ENCODE measurements at places on chromosomes 16 and 17.

DNA sequence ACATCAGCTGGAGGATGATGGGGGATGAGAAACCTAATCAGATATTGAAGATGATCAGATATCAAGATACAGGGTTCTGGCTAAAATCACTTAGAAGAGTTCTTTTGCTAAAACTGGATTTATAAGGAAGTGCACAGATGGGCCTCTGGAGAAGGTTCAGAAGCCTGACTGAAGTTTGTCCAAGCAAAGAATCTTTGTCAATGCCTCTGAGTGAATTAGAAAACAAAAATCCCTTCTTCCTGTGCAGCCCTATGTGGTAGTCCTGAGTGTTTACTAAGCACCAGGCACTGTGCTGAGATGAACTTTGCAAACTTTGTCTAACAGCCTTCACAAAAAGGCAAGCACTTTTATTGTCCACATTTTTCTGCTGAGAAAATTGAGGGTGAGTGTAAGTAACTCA is 11.4 kb upstream of the CENPV start:
- DNase-seq = no peak

DNA sequence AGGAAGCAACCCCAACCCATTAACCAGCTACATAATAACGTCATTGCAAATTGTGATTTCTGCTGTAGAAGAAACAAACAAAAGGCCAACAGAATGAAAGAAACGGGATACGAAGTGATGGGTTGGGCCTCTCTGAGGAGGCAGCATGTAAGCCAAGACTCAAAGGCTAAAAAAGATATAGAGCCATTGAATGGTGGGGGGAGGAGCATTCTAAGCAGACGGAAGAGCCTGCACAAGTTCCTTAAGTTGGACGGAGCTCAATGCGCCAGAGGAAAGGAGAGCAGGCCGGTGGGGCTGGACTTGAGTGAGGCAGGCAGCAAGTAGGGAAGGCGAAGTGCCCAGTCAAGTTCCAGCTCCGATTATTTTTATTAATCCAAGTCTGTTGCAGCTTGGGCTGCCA is 160.3 kb downstream of the SHISA9 start:
- DNase-seq = no peak

DNA sequence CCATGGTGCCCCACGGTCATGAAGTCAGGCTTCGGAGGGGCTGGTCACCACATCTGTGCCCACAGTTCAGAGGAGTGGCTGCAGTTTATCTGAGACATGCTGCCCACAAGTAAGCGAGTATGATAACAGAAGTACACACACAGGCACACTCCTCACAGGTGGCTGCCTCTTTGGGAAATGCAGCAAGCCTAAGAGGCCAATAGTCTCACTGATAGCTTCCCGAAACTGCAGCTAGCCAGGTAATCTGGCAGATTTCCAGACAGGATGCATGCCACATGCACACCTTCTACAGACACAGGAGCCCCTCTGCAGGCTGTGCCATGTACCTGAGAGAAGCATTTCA is 12.6 kb upstream of the GFOD2 start:
- DNase-seq = no peak

DNA sequence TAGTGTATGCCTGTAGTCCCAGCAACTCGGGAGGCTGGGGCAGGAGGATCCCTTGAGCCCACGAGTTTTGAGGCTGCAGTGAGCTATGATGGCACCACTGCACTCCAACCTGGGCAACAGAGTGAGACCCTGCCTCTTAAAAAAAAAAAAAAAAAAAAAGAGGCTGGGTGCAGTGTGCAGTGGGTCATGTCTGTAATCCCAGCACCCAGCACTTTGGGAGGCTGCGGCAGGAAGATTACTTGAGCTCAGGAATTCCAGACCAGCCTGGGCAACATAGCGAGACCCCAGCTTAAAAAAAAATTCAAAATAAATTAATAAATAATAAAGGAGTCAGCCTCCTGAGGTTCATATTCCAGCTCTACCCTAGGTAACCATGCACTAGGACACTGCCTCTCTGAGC is 9.6 kb upstream of the CNOT1 start:
- no peak for DNase-seq

- DNase-seq = peak; percentile 37
Observed at GRCh38 chr17:8223356-8224126, 13.2 kb upstream of the AURKB start.

DNA sequence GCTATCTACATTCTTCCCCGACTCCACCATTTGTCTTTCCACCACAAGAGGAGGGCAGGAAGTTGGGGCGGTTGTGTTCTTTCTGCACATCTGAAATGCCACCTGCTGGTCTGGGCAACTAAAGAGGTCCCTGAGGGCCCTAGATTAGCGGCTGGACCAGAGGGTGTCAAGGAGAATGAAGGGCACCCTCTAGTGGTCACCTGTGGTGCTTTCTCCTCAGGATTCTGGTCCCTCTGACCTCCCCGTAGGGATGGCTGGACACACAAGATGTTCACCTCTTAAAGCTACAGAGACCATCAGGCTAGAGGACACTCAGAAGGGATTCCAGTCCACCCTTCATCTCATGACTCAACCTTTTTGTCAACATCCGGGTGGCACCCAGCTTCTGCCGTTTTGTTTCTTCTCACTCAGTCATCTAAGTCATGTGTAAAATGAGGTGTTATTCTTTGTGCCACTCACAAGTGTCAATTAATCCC is 2.9 kb upstream of the SCIMP start:
- no peak for DNase-seq

- no peak for DNase-seq
Observed at GRCh38 chr16:2859686-2860265, 1.8 kb upstream of the PRSS22 start.

DNA sequence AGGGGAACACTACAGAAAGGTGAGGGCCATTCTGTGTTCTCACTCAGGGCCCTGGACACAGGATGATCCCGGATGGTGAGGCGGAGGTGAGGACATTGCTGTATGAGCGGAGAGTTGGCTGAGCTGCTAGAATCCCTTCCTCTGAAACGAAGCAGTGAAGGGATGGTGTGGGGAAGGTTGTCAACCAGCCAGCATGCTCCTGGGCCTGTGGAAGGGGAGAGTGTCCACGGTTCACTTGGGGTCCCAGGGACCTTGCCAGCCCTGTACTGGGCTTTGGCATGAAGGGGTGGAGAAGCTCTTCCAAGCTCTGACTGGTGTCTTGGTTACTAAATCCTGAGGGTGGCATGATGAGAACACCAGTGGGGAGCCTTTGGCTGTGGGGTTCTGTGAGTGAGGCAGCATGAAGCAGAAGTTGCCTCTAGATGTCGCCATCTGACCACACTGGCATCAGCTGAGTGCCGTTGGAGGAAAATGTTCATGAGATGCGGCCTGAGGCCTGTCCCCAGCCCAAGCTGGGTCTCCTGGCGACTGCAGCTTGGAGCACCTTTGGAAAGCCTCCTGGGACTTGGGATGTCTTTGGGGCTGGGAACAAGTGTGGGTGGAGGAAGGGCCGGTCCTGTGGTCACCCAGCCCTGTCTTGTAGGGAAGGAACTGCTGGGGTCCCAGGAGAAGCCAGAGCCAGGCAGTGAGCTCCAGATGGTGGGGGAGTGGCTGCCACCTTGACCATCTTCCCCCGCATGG is 14.8 kb downstream of the PDP2 start:
- DNase-seq = peak; percentile 55

Measured in NCI-H1436 (cell line).